ENCODE measurements at places on chromosomes 3 and 15.

DNA sequence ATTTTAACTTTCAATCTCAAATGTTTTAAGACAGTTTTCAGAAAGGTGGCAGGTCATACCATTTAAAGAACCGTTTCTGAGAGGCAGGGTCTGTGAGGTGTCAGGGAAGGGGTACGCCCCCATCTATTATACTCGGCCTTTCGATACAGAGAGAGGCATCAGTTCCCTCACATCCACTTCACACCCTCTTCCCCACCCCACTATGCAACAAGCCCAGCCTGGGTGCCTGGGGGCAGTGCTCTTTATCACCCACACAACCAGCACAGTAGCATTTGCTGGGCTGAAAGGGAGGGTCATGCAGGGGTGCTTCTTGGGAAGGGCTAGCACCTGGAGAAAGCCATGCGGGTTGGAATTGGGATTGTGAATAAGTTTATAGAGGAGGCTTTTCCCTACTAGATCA, 56.0 kb upstream of the KCNMB2 start:
- DNase-seq = no peak

DNA sequence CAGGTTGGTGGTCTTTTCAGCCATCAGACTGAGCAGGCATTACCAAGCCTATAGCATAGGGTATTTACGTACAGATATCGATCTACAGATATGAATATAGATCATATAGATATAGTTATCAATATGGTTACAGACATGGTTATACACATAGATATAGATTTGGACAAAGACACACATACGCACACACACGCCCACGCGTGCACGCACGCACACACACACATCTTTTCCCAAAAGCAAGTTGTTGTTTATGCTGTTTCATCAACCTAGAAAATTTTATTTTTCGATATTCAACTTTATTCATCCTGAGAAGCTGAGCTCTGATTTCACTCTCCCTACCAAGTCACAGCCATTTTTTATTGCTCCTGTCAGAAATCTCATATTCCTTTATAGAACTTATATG, 309.1 kb downstream of the NLGN1 start:
- DNase-seq = no peak

- no peak for DNase-seq
Measured at GRCh38 chr3:102230057-102230456, 204.8 kb upstream of the ZPLD1 start.

GRCh38 chr3:140176526-140176925, 241.5 kb downstream of the CLSTN2 start:
- no peak for DNase-seq

- DNase-seq = no peak
Measured at GRCh38 chr3:126916546-126916945, 66.4 kb upstream of the PLXNA1 start.

DNA sequence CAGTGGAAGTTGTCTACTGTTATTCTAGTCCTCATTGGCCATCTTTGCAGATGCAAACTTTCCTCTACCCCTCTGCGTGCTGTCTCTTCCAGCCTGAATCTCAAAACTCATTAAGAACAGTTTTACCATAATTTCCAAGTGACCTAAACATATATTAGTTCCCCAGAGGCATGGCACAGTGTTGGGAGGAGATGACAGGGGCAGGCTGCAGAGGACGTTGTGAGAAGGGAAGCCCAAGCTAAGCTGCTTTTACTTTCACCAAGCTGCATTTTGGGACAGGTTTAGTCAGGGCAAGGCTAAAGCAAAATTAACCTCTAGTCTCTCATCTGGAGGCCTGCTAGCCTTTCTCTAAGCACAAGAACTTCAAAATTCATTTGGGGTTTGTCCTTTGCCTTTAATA, 318.6 kb upstream of the SATB1 start:
- DNase-seq = no peak

GRCh38 chr15:22902578-22902977, 64.1 kb downstream of the NIPA2 start:
- DNase-seq = no peak

GRCh38 chr3:184559336-184559735, 2.2 kb upstream of the EPHB3 start:
- DNase-seq = no peak

DNA sequence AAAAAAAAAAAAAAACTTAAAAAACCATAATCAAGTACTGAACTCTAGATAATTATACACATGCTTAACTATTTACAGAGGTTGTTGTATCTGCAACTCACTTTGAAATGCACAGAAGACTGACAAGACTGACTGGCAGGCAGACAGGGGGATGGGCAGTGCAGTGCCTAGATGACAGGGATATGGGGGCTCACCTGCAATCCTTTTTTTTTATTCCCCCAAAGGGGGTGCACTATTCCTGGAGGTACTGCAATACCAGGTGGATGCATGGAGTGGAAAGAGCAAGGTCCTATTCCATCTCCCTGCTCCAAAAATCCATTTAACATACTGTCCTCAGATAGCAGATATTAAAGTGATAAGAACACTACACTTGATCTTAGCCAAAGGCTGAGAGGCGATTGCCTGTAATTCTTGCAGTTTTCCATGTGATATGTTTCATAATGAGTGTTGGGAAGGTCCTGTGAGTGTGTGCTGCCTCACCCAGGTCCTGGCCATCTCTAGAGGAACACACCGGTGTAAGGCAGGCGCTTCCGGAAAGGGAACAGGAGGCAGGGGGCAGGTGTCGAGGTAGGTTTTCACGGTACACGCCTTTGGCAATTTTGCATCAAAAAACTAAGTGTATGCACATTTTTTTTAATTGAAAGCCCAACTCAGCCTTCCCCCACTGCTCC, 22.7 kb downstream of the SEC61A1 start:
- no peak for DNase-seq

- DNase-seq = no peak
Measured at GRCh38 chr3:156518726-156519125, 36.2 kb downstream of the SSR3 start.

DNA sequence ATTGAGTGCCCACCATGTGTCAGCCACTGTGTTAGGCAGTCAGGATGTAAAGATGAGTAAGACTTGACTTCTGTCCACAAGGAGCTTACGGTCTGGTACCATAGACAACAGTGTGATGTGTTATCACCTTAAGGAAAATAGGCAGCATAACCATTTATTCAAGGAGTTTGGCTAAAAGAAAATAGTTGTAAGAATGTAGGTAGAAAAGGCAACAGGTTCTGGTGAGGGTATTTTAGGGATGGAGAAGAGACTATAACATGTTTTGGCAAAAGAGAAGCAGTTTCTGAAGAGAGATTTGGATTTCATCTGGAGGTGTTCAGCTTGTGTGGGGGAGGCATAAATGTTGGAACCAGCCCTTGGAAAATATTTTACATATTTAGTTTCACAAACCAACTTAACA, 121.9 kb downstream of the HCN4 start:
- no peak for DNase-seq

GRCh38 chr15:29204369-29204755, 65.3 kb downstream of the NSMCE3 start:
- DNase-seq = no peak

DNA sequence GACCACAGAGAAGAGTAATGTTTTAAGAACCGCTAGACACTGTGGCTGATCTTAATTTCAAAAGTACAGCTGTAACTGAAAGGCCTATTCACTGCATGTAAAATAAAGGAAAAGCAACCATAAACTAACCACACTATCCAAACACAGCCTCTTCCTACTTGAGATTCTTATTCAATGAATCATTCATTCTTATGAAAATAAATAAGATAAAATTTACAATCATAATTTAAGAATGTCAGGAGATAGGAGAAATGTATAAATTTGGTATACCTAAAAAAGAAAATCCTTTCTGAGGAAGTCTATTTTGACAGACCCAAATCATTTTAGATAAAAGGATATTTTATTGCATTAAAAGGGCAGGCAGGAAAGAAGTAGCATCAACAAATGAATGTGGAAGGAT, 533.5 kb upstream of the ZNF385D start:
- no peak for DNase-seq

DNA sequence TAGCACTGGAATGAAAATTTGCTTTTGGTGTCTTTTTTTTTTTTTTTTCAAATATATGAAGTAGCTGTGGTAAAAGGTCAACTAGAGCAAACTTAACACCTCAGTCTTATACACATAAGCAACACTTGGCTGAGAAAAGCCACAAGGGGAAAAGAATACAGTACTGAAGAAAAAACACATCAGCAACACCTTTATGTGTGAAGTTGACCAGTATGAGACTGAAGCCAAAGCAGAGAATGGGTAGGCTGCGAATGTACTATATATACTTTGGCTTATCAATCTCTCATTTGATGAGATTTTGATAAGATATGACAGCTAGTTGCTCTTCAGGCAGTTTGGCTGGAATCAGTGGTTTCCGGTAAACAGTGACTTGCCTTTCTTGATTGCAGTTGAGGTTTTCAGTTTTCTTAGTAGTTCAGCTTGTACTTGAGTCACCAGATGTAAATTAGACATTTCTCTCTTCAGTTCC, 22.0 kb upstream of the ZCWPW2 start:
- no peak for DNase-seq

GRCh38 chr15:89501646-89502045, 5.3 kb upstream of the RHCG start:
- no peak for DNase-seq

DNA sequence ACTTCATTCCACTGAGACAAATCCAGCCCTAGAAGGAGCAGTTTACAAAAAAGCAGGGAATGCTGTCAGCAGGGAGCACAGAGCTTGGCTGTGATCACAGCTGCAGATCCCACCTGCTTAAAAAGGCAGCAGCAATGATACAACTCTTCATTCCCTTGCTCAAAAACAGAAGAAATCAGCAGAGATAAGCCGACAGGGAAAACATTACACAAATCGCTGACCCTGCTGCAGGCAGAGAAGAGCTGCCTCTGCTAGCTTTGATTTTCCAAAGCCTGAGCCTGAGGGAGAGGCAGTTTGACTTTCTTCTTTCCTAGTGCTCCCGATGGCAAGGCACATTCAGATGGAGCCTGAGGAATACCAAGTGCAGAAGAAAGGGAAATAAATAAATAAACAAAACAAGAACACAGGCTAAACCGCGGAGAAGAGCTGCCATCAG, 80.2 kb downstream of the SHQ1 start:
- no peak for DNase-seq

- no peak for DNase-seq
Measured at GRCh38 chr3:117104381-117104780, 394.8 kb downstream of the TUSC7 start.

DNA sequence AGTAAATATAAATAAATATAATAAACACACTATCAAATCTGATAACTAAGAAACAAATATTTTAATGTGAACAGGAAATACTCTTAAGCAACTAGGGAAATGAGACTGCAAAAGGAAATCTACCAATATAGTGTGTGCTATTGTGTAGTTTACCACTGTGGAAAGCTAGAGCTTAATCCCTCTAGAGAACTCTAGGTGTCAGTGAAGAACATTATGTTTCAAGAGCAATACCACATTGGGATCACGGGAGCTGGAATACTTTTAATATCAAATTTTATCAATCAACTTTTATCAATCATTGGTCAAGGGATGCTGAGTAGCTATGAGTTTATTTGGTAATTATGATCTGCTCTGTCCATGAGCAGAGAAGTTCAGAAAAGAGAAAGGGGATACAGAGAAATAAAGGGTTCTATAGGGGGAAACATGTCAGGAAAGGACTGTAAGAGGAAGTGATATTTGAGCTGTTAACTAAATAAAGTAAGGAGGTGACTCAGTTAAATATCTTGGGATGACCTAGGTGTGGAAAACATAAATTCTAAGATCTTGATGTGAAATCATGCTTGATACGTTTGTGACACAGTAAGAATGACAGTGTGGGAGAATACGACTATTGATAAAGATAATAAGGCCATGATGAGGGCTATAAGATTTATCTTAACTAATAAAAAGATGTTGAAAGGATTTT, 762.2 kb upstream of the ALCAM start:
- no peak for DNase-seq

DNA sequence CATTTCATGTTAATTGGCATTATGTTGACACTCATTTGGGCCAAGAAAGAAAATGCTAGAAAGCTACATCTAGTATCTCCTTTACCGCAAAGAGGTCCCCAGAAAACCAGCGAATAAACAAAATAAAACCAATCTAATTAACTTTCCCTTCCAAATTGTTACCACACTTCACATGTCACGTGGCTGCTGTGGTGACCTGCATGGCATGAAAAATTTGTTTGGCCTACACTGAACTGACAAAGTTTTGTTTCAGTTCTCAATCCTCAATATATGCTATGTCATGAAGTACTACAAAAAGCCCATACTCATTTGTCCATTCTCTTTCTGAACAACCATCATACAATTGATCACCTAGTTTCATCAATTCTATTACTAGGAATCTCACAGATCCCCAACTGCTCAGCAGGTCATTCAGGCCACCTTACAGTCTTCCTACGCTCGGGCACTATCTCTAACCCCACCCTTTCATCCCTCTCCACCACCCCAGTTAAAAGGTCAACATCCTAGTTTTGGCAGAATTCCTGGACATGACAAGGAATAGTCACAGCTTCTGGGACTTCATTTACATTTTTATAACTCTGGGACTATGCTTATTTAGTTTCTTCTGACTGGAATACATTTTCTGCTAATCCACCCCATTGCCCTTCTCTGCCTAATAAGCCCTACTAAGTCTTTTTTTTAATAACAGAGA, 480.4 kb downstream of the IGSF11 start:
- DNase-seq = no peak

DNA sequence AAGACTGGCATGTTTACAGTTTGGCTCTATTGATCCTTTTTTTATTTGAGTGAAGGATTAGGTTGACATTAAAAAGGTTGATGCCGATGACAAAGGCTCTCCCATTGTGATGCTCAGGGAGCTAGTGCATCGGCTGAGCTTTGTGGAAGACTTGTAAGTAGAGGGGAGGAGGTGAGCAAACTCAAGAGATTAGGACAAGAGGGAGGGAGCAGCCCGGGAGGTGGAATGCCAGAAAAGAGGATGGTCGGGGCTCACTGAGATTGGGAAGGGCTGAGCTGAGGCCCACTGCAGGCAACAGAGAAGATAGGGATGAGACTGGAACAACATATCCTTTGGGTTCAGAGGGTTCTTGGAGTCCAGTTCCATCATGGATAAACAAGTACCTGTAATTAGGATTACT, 26.5 kb upstream of the PSMD6 start:
- no peak for DNase-seq

DNA sequence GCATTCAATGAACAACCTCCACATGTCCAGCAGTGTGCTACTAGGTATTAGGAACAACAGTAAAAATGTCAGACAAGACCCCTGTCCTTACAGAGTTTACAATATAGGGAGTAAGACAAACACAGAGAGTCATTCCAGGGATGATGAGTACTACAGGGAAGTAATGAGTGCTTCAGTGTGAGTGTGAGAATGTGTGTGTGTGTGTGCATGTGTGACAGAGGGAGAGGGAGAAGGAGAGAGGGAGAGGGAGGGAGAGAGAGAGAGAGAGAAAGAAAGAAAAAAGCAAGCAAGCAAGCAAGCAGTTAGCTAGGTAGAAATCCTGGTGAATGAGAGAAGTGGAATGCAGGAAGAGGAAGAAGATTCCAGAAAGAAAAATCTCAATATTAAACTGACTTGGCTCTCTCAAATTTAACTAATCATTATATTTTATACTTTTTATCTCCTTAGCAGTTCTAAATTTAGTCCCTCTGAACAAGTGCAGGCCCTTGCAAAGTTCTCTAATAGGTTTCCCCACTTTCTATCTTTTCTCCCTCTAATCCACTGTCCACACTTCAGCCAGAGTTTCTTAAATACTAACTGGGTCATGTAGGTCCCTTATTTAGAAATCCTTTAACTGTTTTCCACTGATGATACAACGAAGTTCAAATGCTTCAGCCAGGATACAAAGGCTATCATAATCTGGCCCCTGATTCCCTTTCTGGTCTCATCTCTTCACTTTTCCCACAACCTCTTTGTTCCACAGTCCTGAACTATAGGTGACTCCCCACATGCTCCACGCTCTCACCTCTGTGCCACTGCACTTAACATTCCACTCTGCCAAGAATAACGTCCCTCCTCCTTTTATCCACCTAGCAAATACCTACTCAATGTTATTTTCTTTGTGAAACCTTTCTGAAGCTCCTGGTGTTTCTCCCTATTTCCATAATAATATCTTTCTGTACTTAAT, 10.3 kb downstream of the DCBLD2 start:
- DNase-seq = no peak
